ENCODE measurements at places on chromosomes 5 and 9.

DNA sequence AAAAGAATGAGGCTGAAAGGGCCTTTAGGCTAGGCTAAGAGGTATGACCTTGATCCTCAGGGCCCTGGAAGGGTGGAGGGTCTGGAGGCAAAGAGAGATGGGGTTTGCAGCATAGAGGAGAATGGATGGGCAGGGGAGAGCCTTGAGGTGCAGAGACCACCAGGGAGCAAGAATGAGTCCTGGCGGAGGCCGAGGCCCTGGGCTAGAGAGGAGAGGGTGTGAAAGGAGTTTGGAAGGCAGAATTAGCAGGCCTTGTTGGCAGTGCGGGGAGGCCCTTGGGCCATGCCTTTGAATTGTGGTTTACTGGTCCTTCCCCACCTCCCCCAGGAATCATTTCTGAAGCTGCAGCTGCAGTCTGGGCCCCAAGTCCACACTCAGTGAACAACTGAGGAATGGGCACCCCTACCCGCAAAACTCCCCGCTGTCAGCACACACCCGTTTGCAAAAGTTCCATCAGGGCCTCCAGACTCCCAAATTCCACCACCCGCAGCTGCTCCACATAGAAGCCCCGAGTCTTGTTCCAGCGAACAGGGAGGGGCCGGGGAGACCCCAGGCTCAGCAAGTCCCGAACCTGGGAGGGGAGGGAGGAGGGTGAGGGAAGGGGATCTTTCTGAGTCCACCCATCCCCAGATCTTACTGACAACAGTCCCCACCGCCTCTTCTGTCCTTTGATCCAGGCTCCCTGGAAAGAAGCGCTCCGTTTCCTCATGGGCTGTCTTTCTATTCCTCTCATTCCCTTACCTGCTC is 2.1 kb downstream of the KIF12 start:
- DNase-seq: no peak

DNA sequence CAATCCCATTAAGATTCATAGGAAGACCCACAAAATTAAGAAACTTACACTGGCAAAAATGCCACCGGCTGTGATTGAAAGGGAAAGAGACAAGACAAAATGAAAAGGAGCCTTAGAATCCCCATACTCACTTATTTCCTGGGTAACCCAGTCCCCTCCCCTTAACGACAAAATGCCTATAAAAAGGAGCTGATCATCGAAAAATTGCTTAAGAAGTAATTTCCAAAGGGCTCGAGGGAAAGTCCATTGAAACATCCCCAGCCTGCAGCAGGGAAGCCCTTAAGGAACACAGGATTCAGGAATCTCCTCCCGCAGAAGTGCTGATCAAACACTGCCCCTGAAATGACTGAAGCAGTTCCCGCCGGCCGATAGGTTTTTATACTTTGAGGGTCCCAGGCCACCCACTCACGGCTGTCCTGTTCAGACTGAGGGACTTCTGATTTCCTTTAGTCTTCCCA is 677 bp upstream of the ZNF79 start:
- DNase-seq: no peak

GRCh38 chr5:40988746-40989510 is 79.6 kb downstream of the C7 start:
- DNase-seq: no peak

DNA sequence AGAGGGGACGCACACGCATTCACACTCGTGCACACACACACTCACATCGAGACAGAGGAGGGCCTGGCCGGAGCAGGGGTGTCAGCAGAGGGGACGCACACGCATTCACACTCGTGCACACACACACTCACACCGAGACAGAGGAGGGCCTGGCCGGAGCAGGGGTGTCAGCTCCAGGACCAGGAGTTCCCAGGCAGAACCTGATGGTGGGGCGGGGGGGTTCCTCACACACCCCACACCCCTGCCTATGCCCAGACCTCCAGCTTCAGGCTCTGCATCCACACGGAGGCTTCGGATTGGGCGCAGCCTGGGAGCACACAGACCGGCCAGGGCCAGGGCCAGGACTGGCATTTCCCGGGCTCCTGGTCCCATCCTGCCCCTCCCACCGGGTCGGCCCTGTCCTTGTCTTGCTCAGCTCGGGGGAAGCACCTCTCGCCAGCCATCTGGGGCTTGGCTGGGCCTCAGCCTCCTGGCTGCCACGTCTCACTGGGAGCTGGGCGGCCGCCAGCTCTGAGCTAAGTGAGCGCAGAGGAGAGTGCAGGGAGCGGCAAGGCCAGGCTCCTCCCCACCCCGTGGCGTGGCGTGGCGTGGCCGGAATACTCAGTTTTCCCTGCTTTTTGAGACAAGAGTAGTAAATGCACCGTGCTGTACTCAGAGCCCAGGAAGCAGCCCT is 31.3 kb downstream of the ADAMTS2 start:
- DNase-seq: no peak

DNA sequence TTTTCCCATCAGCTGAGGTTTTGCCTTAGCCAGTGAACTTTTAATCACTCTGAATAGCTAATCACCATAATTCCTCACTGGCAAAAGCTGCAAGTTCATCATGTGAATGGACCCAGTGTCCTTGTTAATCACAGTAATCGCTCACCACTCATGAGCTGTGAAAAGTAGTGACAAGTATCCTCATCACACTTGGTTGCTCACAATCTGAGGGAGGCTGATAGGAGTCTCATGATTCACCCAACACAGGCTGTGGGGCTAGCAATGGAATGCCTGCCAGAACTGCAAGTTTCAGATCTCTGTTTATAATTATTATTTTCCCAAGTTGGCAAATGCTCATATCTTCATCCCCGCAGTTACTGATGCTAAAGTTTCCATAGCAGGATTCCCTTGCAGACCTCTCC is 467.2 kb downstream of the KIF4B start:
- DNase-seq: no peak

DNA sequence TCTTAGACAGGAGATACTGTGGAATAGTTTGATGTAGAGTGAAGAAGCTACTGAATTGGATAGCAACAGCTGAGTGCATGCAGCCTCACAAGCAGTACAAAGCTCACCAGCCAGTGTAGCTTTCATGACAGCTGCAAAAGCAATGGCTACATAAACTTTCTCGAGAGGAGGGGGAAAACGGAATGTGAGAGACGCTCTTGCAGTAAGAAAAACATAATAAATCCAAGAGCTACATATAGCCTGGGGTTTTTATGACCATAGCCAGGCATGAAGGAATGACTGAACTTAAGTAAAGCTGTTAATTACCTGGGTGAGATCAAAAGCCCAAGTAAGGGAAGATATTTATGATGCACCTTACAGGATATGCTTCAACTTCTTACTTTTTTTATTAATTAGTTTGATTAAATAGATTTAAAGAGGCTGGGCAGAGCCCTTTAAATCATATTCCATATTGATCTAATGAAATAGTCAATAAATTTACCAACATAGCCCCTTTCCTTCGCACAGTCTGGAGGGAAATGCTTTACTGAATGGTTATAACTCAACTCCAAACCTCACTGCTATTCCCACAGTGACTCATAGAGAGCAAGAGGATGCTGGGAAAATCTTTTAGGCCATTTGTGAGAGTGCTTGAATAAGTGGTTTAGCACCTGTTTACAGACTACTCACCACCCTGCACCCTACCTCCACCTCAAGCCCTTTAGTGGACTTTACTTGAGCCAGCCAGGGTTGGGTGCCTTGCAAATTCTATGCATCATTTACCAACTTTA is 407.2 kb upstream of the CLINT1 start:
- no peak for DNase-seq

GRCh38 chr9:137611623-137612609 is 6.4 kb downstream of the ARRDC1 start:
- peak; percentile 91 for DNase-seq

- no peak for DNase-seq
Observed at GRCh38 chr5:33824516-33825195, 67.1 kb downstream of the ADAMTS12 start.

GRCh38 chr5:134549714-134550113 is 24.2 kb downstream of the JADE2 start:
- DNase-seq: no peak

- DNase-seq: no peak
Observed at GRCh38 chr5:173056783-173057061, 570 bp downstream of the CREBRF start.

- no peak for DNase-seq
Observed at GRCh38 chr5:139745800-139746690, 49.6 kb upstream of the PSD2 start.

GRCh38 chr5:130400091-130400490 is 495.8 kb downstream of the CHSY3 start:
- no peak for DNase-seq

- no peak for DNase-seq
Observed at GRCh38 chr5:113293975-113294310, 140.8 kb downstream of the TSSK1B start.

- DNase-seq: no peak
Observed at GRCh38 chr5:123485275-123485674, 26.7 kb upstream of the CSNK1G3 start.

DNA sequence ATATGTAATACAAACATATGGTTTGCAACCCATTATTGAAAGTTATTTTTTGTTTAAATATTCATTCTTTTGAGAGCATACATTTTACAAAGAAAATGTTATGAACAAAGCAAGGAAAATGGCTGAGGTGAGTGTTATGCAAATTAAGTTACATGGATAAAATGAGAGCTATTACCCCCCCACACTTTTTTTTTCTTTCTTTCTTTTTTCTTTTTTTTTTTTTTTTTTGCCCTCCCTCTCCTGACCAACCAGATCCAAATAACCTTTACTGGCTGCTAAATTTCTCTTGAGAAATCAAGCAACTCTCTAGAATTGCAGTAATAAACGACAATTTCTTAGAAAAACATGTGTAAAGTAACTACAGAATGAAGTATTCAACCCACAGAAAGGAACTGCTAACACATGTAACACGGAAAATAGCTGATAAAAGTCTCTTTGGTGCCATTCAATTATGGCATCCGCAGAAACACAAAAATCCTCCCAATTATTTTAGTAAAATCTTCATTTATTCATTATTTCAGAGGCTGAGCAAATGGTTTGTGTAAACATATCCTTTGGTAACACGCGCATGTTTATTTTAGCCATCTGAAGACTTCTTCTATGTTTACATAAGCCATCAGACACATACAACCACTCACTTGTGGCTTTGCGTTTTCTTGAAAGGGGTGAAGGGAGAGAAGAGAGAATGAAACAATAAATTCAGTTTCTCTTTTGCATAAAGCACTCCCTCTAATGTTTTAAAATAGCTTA is 216.1 kb downstream of the NFIB start:
- DNase-seq: no peak

GRCh38 chr5:588406-588995 is 23.6 kb upstream of the CEP72 start:
- no peak for DNase-seq

- no peak for DNase-seq
Observed at GRCh38 chr5:1323803-1324173, 21.1 kb downstream of the CLPTM1L start.

DNA sequence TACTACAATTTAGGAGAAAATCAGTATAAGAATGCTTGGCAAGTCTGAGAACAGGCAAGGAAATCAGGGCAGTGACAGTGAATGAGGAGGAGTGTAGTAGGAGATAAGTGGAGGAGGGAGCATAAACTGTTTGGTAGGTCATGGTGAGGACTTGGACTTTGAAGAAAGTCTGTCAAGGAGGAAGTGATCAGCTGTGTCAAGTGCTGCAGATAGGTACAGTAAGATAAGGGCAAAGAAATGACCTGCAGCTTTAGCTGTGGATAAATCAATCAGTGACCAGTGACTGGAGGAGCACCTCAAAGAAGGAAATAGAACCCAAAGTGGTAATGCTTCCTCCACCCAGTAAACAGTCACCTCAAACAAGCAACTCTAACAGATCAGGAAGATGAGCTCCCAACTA is 106.3 kb downstream of the RAPGEF6 start:
- DNase-seq: no peak

DNA sequence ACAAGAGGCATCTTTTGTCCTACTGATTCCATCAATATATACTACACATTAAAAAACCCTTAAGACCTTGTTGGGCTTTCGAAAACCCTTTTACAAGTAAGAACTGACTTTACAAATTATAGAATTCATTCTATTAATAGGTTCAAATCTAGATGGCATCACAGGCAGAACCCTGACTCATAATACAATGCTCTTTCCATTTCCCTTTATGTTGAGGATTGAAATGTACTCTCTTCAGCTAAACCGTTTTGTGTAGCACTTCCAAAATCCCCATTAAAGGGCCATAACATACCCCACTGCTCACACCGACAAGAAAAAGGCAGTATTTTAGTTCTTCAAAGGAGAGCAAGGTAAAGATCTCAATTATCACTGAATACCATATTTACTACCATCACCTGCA is 11.2 kb downstream of the CSNK1A1 start:
- DNase-seq: no peak

- DNase-seq: no peak
Observed at GRCh38 chr5:72177538-72177937, 70.3 kb downstream of the MAP1B start.
